ENCODE measurements at places on chromosomes 5 and 9.

DNA sequence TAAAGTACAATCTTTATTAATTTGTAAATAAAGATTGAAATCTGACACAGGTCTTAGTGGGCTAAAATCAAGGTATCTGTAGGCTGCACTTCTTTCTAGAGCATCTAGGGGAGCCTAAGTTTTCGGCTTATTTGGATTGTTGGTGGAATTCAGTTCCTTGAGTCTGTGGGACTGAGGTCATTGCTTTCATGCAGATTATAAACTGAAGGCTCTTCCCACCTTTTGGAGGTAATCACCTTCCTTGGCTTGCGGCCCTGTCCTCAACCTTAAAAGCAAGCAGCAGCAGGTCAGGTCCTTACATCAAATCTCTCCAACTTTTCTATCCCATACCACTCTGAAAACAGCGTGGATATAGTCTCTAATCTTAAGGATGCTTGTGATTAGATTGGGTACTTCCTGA, 25.9 kb downstream of the MAT2B start:
- no peak for DNase-seq

GRCh38 chr9:107767711-107768110, 278.1 kb upstream of the KLF4 start:
- DNase-seq, result no peak

GRCh38 chr9:114122136-114123027, 23.3 kb upstream of the KIF12 start:
- no peak for DNase-seq

DNA sequence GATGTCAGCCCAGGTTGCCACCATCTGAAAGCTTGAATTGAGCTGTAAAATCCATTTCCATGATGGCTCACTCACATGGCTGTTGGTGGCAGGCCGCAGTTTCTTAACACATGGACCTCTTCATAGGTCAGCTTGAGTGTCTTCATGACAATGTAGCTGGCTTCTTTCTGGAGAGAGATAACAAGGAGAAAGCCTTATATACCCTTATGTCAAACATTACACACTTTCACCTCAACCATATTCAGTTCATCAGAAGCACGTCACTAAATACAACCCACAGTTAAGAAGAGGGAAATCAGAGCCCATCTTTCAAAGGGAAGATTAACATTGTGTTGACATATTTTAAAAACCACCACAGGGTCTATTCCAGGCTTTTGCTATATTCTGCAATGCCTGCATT, 604.4 kb downstream of the PRELID2 start:
- DNase-seq, result no peak

- DNase-seq, result no peak
Measured at GRCh38 chr9:132931178-132931735, 13.2 kb downstream of the TSC1 start.

DNA sequence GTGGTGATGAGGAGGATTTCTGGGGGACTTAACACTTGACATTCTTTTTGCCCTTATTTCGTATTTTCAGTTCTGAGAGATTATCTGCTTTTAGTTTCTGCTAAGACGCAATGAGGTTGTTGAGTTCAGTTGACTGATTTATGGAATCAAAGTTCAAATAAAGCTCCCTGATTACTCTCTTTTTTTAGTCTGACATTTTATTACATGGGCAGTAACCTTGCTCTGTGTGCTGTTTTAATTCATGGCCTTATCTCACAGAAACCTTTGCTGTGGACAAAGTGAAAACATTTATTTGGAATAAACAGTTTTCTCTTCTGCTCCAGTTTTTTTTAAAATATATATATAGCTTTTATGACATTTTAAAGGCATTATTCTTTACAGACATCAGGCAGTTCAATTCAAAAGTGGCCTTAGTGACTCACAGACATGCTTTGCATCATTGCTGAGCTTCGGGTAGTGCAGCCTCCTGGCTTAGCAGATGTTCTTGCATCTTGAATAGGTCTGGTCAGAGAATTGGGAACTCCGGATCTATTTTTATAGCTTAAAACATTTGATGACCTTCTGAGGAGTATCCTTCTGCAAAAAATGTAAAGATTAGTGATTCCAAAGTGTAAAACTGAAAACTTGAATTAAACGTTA, 162.9 kb downstream of the FAM170A start:
- DNase-seq, result no peak

DNA sequence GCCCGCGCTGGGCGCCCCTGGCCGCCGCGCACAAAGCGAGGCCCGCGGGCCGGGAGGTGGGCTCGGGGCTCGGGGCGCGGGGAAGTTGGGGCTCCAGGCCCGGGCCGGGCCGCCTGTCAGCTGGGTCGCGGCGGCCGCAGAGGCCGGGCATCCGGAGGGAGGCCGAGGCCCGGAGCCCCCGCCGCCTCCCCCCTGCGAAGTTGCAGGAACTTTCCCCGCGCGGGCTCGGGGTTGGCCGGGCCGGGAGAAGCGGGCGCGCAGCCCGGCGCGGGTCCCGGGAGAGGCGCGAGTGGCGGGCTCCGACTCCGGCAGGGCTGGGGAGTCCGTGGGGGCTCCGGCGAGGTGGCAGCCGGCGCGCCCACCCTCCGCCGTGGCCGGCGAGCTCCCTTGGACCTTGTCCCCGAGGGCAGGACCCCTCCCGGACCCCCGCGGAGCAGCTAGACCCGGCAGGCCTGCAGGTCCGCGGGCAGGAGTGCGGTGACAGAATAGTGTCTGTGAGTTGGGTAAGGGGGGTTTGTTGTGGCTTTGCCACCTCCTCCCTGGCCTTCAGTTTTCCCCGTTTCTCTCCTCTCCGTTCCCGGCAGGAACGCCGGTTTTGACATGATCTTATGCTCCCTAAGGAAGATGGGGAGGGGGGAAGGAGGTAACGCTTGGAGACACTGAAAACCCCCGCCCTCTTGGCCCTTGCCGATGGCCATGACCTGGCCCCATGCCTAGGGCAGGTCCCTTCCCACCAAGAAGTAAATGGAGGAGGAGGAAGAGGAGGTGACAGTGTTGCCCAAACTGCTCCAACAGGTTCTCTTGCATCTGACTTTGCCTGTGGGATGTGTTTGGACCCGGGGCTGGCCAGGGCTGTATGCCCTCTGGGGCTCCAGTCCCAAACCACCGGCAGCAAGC, 942 bp downstream of the PHF2 start:
- no peak for DNase-seq

DNA sequence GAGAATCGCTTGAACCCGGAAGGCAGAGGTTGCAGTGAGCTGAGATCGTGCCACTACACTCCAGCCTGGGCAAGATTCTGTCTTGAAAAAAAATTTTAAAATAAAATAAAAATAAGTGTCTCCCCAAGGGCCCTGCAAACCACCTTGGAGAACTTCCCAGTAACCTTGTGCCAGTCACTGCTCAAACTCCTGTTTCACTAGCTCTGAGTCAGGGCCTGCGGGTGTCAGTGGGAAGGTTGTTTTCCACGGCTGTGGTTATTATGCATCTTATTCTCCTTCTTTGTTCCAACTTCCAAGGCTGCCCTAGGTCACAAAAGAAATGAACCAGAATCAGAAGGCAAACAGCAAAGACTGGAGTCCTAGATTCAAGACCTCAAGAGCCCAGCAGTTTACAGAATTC, 246.7 kb downstream of the ADAMTSL1 start:
- no peak for DNase-seq

GRCh38 chr5:31901807-31902530, 263.0 kb downstream of the PDZD2 start:
- no peak for DNase-seq

DNA sequence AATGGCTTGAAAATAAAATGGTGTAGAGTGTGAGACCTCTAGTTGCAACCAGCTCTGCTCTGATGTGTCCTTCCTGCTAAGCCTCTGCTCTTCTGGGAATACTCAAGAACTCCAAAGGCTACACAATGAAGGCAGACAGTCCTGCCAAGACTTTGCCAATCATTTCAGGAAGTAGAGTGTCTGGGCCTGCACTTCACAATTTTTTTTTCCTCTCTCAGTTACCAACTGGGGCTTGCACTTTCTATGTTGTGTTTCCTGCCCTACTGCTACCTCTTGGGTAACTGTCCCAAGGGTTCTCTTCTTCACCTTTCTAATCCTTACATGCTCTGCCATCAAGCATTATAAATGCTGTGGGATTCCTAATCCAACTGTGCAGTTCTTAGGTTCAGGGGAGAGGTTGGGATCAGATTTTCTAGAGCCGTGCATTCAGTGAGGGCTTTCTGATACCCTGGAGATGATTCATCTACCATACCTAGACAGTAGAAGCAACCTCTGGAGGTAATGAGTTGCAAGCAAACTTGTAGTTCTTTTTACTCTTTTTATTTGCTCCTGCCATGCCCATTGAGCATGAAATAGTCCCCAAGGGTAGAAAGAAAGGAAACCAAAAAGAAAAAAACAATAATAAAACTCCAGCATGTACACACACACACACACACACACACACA, 365.9 kb downstream of the MLLT3 start:
- no peak for DNase-seq

GRCh38 chr9:20178197-20178596, 389.4 kb upstream of the SLC24A2 start:
- DNase-seq, result no peak

DNA sequence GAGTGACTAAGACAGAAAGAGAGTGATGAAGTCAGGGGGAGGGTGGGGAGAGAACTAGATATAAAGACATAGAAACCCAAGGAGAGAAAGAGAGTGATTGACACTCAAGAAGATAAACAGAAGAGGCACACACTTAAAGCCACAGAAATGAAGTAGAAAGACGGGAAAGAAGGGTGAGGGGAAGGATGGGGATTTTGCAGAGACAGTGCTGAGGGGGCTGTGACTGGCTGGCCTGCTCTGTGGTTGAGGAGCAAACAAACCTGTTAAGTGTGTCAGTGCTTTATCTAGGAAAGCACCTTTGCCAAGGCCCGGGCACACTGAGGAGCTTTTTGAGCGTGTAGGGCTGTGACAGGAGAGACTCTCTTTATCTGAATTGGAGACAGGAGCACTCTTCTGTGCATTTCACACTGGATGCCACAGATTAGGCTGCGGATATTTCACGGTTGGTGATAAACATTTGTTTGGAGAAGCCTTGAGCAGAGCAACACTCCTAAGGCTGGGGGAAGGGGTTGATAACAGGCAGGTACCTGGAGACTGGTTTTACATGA, 109.1 kb downstream of the DOCK2 start:
- no peak for DNase-seq

- DNase-seq, result no peak
Measured at GRCh38 chr5:143064218-143064641, 294.1 kb downstream of the ARHGAP26 start.

- no peak for DNase-seq
Measured at GRCh38 chr5:169521366-169521983, 62.1 kb upstream of the SPDL1 start.

GRCh38 chr9:14346811-14347405, 33.0 kb upstream of the NFIB start:
- DNase-seq, result no peak

- DNase-seq, result no peak
Measured at GRCh38 chr9:128493424-128493823, 11.1 kb upstream of the GLE1 start.

GRCh38 chr9:81652058-81652687, 37.2 kb downstream of the TLE1 start:
- no peak for DNase-seq

GRCh38 chr5:127746756-127747155, 43.6 kb downstream of the CCDC192 start:
- peak; percentile 17 for DNase-seq

DNA sequence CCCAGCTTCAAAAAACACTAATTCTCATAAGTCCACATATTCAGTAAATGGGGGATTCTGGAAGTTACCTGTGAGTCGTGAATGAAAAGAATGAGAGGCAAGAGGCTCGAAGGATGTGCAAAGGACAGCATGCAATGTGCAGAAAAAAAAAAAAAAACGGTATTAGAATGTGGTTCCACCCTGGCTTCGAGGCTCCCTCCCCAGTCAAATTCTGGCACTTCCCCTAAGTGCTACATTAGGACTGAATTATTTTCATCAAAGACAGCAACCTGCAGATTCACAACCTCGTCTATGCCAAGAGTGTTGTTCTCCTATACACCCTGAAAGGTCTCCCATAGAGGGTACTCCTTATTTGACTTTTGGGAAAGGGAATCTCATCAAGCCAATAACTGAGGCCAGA, 16.5 kb downstream of the CAPSL start:
- no peak for DNase-seq

DNA sequence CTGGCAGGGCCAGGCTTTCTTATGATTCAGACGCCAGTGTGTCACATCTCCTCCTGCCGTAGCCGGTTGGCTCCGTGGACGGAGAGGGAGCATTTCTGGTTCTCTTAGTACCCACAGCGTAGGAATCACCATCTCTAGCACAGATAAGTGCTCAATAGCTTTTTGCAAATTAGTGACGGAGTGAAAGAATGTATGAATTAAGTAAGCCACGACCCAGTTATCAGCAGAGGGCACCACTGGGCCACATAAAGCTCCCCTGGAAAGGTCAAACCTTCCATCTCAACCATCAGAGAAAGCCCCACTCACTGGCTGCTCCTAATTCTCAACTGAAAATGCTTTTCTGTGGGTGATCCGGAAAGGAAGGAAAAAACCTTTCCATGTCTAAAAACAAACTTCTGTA, 317.0 kb upstream of the ADCY2 start:
- DNase-seq, result no peak

- no peak for DNase-seq
Measured at GRCh38 chr5:88536146-88536545, 267.5 kb upstream of the TMEM161B start.

DNA sequence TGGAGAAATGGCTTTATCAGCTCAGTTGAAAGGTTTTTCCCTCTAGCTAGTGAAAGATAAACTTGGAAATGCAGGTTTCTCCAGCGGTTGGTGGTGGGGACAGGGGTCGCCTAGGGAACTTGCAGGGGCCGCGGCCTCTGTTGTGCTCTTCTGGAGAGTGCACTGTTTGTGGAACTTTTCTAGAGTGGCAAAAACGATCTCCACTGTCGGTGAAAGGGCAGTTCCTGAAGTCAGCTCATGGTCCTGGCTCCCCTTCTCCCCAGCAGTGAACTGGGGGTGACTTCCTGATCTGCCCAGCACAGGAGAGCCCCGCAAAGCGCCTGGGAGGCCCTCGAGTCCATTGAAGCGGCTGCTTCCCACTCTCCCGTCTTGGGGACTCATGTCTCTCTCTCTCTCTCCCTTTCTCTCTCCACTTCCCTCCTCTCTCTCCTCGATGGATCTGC, 3.2 kb downstream of the IRX1 start:
- DNase-seq, result no peak

- DNase-seq, result no peak
Measured at GRCh38 chr9:744790-745484, 96.6 kb upstream of the DMRT1 start.

Data from CD4-positive, alpha-beta T cell (primary cell).